ENCODE measurements at places on chromosomes 16 and 17. TPM values are rescaled to one million over a fixed set of nuclear protein-coding genes. Genes with fewer than 3 reads are reported as not detected.

PRR15L gene
- not detected for total RNA-seq

SRCIN1 gene
- total RNA-seq, result 0.42 TPM

CHST4 gene
- total RNA-seq, result not detected

TMC8 gene
- total RNA-seq, result 412 TPM

DUSP3 gene
- total RNA-seq, result 5.2 TPM

SMIM36 gene
- not detected for total RNA-seq

FOXF1 gene
- not detected for total RNA-seq

PRSS53 gene
- total RNA-seq, result 5.5 TPM

VTN gene
- total RNA-seq, result 0.12 TPM

Data from T-helper 1 cell treated with Interleukin-12 subunit alpha and Interleukin-12 subunit beta and Interleukin-4 antibody, amounts not matched to agents 30 ng/mL and 1 ng/mL, for 36 hours (primary cell).